ENCODE measurements at places on chromosomes 12 and 14.
A peak's percentile ranks its signal among the peaks of the same experiment; 100 is the strongest.

GRCh38 chr12:92369636-92370035, 224.0 kb upstream of the BTG1 start:
- no peak for DNase-seq

DNA sequence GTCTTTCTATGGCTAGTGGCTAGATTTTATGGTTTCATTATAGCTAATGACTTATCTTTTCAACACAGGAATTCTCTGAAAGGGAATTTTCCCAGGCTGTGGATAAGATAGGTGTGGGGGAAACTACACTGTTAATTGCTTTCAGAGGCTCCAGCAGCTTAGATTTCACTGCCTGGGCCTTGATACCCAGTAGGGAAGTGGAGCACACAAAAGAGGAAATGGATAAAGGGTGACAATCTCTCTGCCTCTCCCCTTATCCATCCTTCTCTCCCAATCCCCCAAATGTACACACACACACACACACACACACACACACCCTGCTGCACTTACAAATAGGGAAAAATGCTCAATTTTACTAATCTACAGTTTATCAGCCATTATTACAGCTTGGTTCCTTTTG, 19.1 kb downstream of the SIX4 start:
- no peak for DNase-seq

- no peak for DNase-seq
Observed at GRCh38 chr12:107992870-107993451, 136.1 kb upstream of the WSCD2 start.

- no peak for DNase-seq
Observed at GRCh38 chr12:5197131-5197530, 153.5 kb downstream of the KCNA5 start.

DNA sequence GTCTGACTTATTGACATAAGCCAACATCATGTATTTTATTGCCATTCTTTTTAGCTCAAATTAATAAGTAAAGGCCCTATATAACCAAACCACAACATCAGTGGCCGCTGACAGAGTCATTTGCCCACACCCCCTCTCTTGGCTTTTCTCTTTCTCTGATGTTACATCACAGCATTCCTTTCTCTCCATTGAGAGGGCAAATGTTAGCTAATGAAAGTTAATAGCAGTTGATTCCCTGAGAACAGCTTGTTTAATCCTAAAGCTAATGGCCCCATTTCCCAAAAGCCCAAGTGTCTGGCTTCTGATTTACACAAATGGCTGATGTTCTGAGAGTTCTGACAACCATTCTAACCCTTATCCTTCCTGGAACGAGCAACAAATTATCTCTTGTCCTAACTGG, 308.8 kb downstream of the SNAPC1 start:
- no peak for DNase-seq

GRCh38 chr12:45737638-45738037, 8.1 kb downstream of the ARID2 start:
- DNase-seq = no peak

- DNase-seq = no peak
Observed at GRCh38 chr12:95326445-95326844, 108.8 kb downstream of the VEZT start.

DNA sequence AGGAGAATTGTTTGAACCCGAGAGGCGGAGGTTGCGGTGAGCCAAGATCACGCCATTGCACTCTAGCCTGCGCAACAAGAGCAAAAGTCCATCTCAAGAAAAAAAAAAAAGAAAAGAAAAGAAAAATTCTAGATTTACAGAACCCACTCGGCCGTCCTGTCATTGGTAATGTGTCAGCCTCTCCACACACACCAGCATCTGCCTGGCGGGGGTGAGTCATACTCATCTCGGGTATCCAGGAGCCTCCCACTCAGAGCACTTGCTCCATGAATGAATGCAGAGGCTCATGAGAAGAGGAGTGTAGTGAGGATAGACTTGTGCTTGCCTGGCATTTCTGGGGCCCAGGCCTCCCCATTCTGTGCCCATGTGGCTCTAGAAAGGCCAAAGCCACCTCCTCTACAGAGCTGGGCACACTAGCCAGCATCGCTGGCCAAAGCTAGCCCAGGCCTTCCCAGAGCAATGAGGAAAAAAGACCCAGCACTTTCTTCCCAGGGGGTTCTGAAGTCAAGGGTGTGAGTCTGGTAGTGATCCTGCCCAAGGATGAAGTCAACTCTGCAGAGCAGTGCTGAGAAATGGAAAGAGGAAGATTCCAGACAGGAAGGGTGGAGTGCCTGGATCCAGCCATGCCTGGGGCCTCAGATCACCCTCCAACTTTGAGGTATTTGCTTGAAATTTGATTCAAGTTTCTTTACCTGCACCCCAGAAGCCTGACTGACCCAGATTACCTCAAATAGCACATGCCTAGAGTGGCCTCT, 31.2 kb upstream of the KLC1 start:
- DNase-seq = no peak

- no peak for DNase-seq
Observed at GRCh38 chr12:22709292-22709691, 84.3 kb downstream of the ETNK1 start.

GRCh38 chr12:7747246-7747645, at the start of gene CLEC4C:
TSS of gene CLEC4C (minus strand) at chr12:7747375. CDS start at chr12:7747348, 27 bp downstream.
- DNase-seq = no peak

- DNase-seq = no peak
Observed at GRCh38 chr12:74847169-74847568, 309.5 kb downstream of the ATXN7L3B start.

- DNase-seq = no peak
Observed at GRCh38 chr14:67502867-67503266, 14.3 kb upstream of the TMEM229B start.

DNA sequence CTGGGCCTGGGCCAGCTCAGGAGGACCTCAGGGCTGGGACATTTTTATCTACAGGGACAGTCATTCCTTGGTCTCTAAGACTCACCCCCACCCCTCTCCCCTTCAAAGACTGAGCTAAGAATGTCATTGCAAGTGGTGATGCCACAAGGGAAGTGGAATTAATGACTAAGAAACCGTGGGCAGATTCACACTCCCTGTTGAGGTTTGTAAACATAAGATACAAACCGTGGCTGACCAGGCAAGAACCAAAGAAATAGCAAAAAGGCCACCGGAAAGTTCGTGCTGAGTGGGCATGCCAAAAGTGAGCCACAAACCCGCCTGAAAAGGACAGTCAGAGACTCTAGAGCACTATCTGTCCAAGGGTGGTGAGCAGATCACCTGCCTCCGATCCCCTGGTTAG, 25.7 kb downstream of the NUAK1 start:
- DNase-seq = no peak

- peak; percentile 96 for DNase-seq
Observed at GRCh38 chr12:56299853-56300643, at the start of gene CS. TSS of gene CS (minus strand) at chr12:56300330. CDS start at chr12:56300201, 129 bp downstream.

DNA sequence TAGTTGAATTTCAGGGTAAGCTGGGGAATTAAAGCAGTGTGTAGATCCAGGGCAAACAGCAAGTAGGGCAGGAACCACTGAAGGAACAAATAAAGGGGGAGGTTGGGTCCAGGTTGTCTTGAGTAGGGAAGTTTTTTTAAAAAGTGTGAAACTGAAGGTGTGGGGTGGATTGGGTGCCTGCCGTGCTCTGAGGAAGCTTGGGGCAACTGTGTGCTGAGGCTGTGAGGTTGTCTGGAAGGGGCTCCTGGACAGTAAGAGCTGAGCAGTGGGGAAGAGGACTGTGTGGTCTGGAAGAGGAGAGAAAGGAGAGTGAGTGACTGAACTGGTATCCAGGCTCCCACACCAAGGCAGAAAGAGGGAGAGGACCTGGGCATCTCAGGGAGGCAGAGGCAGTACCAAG, 10.9 kb upstream of the GPR162 start:
- no peak for DNase-seq
